ENCODE measurements at places on chromosomes 3 and 15.

- H3K27ac ChIP-seq, result no peak overlapping the region
- DNase-seq, result no peak
- no peak overlapping the region for H3K4me3 ChIP-seq
- peaks cover 6% of the 10 kb centered on the region for H3K4me1 ChIP-seq
- H3K27me3 ChIP-seq, result no peaks in the 10 kb centered on the region
- no peaks in the 10 kb centered on the region for H3K36me3 ChIP-seq
These were observed 107.8 kb downstream of the MYRIP start for GRCh38 chr3:39917065-39917773.

GRCh38 chr3:172635588-172635987, 75.3 kb downstream of the NCEH1 start:
- H3K4me3 ChIP-seq, result no peak overlapping the region
- H3K36me3 ChIP-seq, result peaks cover 7% of the 10 kb centered on the region
- H3K27me3 ChIP-seq, result no peaks in the 10 kb centered on the region
- no peaks in the 10 kb centered on the region for H3K4me1 ChIP-seq

- H3K27me3 ChIP-seq, result no peaks in the 10 kb centered on the region
- no peak overlapping the region for H3K4me3 ChIP-seq
- H3K27ac ChIP-seq, result peak overlapping the region; percentile 56
- peak; percentile 78 for DNase-seq
- H3K4me1 ChIP-seq, result peaks cover 59% of the 10 kb centered on the region
- no peaks in the 10 kb centered on the region for H3K36me3 ChIP-seq
These were observed 2.8 kb downstream of the GPD1L start for GRCh38 chr3:32109256-32109655.

DNA sequence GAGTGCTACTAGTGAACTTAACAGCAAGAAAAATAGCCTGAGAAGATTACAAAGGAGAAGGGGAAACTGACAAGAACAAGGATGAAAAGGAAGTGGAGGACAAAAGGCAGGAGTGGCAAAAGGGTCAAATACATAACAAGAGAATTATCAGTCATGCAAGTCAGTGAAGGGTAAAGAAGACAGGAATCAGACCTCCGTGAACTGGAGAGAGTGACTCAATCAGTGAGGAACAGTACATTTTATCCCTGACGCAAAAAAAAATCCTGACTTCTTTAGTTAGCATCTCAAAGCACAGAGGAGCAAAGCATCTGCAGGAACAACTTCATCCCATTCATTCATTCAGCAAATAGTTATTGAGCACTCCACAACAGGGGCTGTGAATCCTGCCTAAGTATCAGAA, 97.8 kb downstream of the SST start:
- no peaks in the 10 kb centered on the region for H3K36me3 ChIP-seq
- no peaks in the 10 kb centered on the region for H3K4me1 ChIP-seq
- DNase-seq, result no peak
- no peak overlapping the region for H3K27ac ChIP-seq
- no peak overlapping the region for H3K4me3 ChIP-seq

DNA sequence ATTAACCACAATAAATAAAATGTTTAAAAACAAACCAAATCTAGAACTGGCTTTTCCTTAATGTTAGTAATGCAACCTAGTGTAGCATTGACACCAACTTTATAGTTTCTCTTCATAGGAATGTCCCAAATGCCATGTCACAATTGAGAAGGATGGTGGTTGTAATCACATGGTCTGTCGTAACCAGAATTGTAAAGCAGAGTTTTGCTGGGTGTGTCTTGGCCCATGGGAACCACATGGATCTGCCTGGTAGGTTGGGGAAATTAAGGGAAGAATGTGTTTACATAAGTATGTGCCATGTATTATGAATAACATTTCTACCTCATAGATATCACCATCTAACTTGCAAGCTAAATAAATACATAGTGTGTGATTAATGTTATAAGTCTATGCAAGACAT, 84.4 kb upstream of the GOLGA6B start:
- no peak for DNase-seq
- peaks cover 4% of the 10 kb centered on the region for H3K36me3 ChIP-seq
- no peaks in the 10 kb centered on the region for H3K4me1 ChIP-seq
- no peaks in the 10 kb centered on the region for H3K27me3 ChIP-seq

DNA sequence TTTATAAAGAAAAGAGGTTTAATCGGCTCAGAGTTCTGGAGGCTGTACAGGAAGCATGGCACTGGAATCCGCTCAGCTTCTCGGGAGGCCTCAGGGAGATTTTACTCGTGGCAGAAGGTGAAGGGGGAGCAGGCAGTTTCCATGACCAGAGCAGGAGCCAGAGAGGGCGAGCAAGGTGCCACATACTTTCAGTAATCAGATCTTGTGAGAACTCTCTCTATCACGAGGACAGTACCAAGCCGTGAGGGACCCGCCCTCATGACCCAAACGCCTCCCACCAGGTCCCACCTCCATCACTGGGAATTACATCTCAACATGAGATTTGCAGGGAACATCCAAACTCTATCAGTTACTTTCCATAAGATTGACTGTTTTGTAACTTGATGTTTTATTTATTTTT, 70.7 kb upstream of the SYN2 start:
- H3K4me1 ChIP-seq, result no peaks in the 10 kb centered on the region
- no peak for DNase-seq
- no peak overlapping the region for H3K27ac ChIP-seq
- H3K36me3 ChIP-seq, result no peaks in the 10 kb centered on the region
- no peak overlapping the region for H3K4me3 ChIP-seq
